ENCODE measurements at places on chromosomes 7 and 10.

DNA sequence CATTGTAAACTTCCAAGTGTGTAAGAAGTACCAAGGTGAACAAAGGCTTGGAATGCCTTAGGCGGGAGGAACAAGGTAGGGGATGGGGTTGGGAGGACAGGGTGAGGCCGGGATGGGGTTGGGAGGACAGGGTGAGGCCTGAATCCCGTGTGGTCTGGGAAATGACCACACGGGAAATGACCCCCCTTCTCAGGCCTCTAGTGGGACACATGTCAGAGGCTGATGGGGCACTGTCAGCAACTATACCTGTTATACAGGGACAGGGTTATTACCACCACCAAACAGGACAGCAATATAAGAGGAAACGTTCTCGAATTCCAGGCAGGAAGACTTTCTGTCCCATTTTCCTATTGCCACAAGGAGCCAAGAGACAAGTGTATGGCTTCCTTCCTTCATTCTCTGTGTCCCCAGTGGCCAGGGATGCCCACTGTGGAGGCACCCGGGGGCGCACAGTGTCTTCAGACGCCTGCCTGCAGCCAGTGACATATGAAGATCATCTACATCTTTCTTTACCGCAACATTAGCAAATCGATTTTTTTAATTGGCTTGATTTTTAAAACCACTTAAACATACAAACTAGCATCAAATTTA lies 1.3 kb downstream of the MKI67 start:
- DNase-seq = no peak

- DNase-seq = no peak
These were observed 207.3 kb downstream of the ZNF33B start for GRCh38 chr10:42431095-42431494.

DNA sequence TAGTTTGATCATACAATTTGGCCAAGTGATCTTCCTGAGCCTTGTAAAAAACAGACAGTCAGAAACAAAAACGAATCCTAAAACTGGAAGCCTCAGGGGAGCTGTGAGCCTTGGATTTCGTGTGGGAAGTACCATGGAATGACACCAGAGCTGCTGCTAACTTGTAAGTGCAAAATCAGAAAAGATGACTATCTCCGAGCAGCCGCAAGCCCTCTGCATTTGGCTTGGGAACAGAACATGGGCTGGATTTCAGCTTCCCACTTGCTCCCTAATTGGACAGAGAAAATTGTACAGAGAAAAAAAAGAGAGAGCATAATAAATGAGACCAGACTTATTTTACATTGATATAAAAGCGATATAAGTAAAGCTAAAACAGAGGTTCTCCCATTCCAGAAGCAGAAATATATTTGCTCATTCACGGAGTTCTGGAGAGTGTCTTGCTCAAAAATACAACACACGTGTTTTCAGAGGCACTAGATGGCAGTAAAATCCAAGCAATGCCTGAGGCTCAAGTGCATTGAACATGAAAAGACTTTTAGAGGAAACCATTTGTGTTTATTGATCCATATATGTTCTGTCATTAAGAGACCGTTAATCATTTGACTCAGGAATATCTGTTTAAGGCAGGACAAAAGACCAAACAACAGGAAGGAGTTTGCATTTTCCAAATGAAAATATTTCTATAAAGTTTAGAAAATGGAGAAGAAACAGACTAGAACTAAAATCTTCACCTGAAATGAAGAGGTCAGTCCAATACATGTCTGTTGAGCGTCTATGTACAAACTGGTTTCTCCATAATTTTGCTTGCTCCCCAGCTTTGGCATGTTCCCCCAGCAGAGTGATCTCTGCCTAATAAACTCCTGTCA lies 78.3 kb upstream of the SLC26A5 start:
- peak; percentile 40 for DNase-seq

GRCh38 chr7:134814730-134815364 lies 35.4 kb downstream of the CALD1 start:
- no peak for DNase-seq

DNA sequence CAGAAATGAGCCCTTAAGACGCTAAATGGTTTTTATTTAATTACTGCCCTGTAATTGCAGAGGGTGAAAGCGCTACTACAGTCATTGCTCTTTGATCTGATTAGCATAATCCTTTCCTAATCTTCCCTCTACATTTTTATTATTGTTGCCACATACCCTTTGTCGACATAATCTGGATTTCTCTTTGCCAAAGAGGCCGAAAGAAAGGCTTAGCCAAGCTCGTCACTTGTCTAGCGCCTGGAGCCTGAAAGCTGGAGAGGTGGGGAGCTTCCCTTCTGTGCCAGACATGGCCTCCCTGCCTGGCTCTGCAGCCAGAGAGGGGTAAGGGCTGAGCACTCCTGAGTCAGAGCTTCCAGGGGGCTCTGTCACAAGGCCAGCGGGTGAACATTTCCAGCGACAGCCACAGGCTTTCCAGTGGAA lies 145.9 kb downstream of the PRKAG2 start:
- DNase-seq = no peak

DNA sequence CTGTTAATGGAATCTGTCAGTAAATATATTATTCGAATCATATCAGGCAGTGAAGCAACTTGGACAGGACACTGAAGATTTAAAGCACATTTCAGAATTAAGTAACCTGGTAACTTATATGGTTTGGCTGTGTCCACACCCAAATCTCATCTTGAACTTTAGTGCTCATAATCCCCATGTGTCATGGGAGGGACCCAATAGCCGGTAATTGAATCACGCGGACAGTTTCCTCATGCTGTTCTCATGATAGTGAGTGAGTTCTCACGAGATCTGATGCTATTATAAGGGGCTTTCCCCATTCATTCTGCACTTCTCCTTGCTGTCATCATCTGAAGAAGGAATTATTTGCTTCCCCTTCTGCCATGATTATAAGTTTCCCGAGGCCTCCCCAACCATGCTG lies 83.2 kb upstream of the COL1A2 start:
- no peak for DNase-seq

GRCh38 chr7:83691095-83691494 lies 42.2 kb upstream of the SEMA3E start:
- DNase-seq = no peak

GRCh38 chr10:125129076-125129458 lies 31.3 kb downstream of the CTBP2 start:
- DNase-seq = no peak

- no peak for DNase-seq
These were observed 50.8 kb downstream of the SH2D4B start for GRCh38 chr10:80588546-80588945.

GRCh38 chr7:7795630-7796121 lies 77.3 kb upstream of the RPA3 start:
- DNase-seq = peak; percentile 77

DNA sequence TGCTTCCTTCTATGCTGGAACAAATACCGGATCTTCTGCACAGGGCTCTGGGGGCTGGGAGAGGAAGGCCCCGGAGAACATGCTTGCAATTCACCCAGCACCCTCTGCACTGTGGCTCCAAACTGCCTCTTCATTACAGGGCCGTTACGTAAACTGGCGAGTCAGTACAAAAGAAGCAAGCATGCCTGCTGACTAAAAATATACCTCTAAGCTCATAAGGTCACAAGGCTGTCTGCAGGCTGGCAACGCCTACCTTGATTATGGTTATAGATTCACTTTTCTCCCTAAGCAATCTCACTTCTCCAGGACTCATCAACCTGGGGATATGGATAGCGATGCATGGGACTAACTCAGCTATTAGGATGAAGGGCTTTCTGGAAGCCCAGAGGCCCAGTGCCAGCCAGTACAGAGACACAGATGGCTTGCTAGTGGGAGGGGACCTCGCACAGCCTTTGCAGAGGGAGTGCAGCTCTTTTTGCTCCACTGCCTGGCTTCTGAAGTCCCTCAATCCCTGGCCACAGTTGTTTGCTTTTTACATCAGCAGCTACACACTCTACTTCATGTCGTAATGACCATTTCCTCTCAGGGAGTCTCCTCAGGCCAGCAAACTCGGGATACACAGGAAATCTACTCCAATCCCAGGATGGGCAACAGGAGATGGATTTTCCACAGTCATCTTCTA lies 96.1 kb downstream of the SH3PXD2A start:
- peak; percentile 69 for DNase-seq

- peak; percentile 90 for DNase-seq
These were observed at the start of gene PITX3 for GRCh38 chr10:102241444-102242117. TSS of gene PITX3 (minus strand) at chr10:102241512. CDS start at chr10:102232080, 9,432 bp downstream.

DNA sequence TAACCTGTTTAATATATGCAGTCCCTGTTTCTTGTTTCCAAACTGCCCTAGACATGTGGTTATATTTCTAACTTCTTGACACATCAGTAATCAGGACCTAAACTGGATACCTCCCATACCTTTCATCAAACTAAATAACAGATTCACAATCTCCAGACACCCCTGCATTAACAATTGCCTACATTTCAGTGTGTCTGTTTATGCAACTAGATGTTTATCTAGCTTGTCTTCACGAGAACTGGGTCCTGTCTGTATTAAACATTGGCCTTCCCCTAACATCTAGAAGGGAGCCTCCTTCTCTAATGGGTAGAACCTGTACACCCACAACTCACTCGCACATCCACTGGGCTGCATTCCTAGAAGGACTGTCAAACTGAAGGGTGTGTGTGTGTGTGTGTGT lies 683.7 kb upstream of the FZD8 start:
- DNase-seq = no peak

GRCh38 chr10:33193701-33194521 lies 140.6 kb downstream of the NRP1 start:
- peak; percentile 78 for DNase-seq

GRCh38 chr10:102065561-102066398 lies 631 bp downstream of the HPS6 start:
- DNase-seq = no peak

DNA sequence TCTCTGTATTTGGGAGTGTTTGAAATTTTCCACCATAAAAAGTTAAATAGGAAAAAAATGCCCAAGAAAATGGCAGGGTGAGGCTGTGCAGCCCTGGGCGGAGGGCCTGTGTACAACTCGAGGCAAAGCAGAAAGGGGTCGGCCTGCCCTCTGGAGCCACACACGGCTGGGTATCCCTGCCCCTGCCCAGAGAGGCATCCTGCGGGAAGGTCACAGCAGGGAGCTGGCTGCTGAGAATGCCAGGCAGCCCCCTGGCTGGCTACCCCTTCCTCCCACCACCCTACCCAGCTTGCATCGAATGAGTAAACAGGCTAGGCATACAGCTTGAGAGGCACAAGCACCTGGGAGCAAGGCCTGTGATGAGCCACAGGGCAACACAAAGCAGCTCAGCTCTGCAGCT lies 46.1 kb downstream of the CAMK2B start:
- no peak for DNase-seq

DNA sequence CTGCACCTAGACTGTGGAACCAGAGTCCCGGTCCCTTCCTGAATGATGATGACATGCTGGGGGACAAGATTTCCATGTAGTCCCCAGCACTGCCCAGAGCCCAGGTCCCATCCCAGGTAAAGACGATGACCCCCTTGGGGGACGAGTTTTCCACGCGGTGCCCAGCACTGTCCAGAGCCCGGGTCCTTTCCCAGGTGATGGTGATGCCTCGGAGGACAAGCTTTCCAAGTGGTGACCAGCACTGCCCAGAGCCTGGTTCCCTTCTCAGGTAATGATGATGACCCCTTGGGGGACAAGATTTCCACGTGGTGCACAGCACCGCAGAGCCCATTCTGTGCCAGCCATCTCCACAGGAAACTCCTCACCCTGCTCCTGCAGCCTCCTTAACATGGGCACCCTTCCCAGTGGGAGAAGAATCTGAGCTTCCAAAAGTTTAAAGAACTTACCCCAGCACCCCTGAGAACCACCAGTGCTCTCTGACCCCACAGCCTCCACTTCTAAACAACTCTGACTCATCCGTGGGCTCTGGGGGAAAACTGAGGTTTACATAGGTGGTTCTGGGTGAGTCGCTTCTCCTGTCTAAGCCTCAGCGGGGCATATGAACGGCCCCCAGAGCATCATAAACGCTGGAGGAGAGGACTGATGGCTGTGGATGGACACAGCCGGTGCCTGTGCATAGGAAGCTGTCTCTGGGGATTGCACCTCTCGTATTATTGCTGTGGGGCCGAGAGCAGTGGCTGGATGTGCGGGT lies 233.2 kb downstream of the TCERG1L start:
- no peak for DNase-seq

GRCh38 chr10:20593649-20594048 lies 303.5 kb downstream of the NEBL start:
- no peak for DNase-seq

GRCh38 chr10:12819071-12819470 lies 182.4 kb downstream of the CCDC3 start:
- DNase-seq = no peak

GRCh38 chr10:49009199-49009979 lies 69.7 kb upstream of the LRRC18 start:
- DNase-seq = no peak

GRCh38 chr7:11177793-11178192 lies 204.1 kb downstream of the PHF14 start:
- peak; percentile 39 for DNase-seq

- DNase-seq = no peak
These were observed 38.5 kb downstream of the EN2 start for GRCh38 chr7:155496267-155497005.

GRCh38 chr10:26697922-26698608 lies 564 bp downstream of the PDSS1 start:
- peak; percentile 4 for DNase-seq

- DNase-seq = no peak
These were observed 132.4 kb upstream of the FOXK1 start for GRCh38 chr7:4549681-4550080.
